DMS79 (cell line): ENCODE measurements at places on chromosomes 7 and 10.

DNA sequence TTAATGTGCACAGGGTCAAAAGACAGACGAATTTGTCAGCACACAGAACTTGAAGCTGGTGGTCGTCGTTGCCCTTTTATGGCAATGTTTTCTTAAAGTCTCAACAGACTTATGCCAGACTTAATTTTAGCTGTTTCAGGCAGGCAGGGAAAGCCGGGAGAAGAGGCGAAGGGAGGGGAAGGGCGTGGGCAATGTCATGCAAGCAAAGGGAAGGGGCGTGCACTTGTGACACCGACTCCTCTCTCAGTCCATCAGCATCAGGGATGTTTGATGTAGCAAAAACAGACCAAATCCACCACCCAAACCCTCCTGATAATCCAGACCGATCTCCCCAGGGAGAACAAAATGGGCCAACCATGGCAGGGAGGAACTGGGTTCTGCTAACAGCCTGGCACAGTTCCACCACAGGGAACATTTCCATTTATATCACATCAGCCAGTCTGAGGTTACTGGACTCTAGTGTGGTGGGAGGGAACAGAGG, 118.1 kb upstream of the RHEB start:
- no peak for DNase-seq

DNA sequence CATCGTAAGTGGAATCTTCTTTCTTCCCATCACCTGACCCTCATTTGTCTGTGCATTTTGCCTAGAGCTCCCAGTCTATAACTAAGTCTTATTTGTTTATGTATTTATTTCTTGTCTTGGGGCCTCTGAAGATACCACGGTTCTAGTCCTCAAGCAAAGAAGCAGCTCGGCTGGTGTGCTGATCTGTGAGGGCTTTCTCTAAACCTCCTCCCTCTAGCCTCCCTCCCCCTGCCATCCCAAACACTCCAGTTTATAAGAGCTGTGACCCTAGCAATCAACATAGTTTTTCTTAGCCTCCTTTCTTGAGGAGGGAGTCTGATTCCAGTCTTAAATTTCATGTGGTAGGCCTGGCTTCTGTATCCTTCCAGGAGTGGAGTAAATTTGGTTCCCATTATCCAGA, 15.7 kb upstream of the NDUFA5 start:
- no peak for DNase-seq

- DNase-seq = no peak
These were observed 32.0 kb upstream of the CXCL12 start for GRCh38 chr10:44416936-44417335.

DNA sequence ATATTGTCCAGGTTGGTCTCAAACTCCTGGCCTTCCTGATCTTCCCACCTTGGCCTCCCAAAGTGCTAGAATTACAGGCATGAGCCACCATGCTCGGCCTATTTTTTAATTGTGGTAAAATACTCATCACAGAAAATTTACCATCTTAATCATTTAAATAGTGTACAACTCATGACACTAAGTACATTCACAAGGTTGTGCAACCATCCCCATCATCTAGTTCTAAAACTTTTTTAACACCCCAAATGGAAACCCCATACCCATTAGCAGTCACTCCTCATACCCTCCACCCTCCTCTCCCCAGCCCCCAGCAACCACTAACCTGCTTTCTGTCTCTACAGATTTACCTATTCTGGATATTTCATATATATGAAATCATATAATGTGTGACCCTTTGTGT, 90.3 kb downstream of the DOCK4 start:
- no peak for DNase-seq
